Astrocyte of the spinal cord (primary cell): ENCODE measurements at places on chromosomes 12 and 14.

DNA sequence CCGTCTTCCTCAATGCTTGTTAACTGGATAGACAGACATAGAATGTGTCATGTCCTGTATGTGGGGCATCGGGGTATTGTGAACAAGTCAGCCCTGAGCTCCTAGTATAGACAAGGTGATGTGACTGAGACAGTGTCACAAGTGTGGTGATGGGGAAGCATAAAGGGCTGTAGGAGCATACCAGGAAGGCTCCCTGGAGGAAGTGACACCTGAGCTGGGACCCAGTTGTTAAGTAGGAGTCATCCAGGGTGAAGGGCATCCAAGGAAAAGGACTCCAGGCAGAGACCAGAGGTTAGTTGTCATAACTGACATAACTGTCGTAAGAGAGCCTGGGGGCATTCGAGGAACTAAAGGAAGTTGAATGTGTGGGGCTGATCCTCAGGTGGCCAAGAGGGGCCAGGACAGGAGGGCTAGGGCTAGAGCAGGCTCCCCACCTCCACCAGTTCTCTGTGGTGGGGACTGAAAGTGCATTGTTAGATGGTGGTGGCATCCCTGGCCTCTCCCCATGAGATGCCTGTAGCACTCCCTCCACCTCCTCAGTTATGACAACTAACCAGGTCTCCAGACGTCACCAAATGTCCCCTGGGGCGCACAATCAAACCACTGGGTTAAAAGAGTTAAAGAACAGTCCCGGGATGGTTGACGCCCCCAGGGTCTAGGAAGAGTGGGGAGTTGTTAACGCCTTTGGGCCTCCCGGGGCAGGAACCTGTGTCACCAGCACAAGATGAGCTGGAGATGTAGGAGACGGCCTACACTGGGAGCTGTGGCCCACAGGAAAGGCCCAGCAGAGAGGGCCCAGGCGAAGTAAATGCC, 2.4 kb downstream of the FICD start:
- no peak for DNase-seq

DNA sequence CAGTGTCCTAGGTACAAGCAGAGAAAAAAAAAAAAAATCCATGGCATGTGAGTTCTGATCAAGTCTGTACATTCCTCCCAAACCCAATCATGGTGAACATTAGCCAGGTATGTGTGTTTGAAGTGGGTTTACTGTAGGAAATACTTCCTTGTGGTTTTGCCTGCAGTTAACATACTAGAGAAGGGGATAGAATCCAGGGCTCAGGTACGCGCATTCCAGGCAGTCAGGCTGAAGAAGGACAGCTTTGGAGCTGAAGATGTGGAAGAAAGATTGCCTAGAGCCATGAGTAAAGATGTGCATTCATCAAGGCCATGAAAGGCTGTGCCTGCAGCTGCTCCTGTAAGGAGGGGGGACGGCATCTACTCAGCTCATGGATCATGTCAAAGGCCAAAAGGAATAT, 88.2 kb upstream of the NTF3 start:
- DNase-seq = no peak

- no peak for DNase-seq
These were observed 216 bp downstream of the IKBIP start for GRCh38 chr12:98644433-98644711.

DNA sequence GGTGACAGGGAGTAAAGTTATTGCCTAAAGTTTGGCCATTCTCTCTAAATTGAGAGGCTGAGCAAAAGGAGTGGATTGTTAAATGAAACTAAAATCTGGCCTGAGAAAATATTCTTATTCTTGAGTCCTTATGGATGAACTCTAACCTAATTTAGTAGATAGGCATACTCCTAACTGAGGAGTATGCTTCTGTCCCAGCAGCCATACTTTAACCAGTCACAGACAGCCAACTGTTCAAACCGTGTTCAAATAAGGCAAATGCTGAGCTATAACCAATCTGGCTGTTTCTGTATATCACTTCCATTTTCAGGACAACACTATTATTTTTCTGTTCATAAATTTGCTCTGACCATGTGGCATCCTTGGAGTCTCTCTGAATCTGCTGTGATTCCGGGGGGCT, 75.9 kb upstream of the RERGL start:
- no peak for DNase-seq

DNA sequence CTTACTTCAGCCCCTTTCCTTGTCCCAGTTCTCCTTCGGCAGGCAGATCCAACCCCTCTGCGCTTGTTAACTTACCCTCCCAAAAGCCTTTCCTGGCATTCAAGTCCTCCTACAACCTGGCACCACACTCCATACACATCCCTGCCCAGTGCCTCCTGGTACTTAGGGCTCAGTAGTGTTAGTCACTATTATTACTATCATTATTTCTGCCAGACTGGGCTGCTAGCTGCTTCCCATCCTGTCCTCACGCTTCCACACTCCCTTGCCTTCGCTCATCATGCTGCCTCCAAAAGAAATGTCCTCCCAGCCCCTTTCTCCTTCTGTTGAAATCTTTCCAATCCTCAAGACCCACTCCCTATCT, 1.6 kb upstream of the HDAC7 start:
- no peak for DNase-seq

DNA sequence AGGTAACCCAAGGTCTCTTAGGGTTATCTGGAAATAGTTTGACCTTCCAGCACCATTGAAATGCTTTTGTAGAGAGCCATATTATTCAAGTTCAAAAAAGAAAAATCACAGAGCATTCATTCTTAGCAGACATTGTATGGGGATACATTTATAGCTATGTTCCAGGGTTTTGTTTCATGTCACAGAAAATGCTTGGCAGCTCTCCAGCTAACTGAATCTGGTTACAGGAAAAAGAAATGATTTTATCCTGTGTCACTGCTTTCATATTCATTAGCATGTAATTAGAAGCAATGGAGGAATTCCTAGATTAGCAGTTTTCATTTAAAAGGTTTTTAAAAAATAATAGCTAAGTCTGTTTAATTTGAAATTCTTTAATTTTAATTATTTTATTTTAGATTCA, 78.9 kb downstream of the SNAPC1 start:
- peak; percentile 12 for DNase-seq

DNA sequence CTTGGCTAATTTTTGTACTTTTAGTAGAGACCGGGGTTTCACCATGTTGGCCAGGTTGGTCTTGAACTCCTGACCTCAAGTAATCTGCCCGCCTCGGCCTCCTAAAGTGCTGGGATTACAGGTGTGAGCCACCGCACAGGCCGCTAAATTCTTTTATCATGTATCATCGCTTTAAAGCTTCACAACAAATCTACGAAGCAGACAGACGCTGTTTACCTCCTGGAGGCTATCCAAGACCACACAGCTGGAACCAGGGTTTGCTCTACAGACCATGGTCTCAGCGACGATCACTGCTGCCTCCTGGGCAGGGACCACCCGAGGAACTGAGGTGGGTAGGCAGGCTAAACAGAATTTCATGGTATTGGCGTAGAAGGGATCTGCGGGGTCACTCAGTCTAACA, 27.2 kb downstream of the KRT80 start:
- no peak for DNase-seq

- no peak for DNase-seq
These were observed 857.8 kb downstream of the C12orf50 start for GRCh38 chr12:87171356-87171755.

DNA sequence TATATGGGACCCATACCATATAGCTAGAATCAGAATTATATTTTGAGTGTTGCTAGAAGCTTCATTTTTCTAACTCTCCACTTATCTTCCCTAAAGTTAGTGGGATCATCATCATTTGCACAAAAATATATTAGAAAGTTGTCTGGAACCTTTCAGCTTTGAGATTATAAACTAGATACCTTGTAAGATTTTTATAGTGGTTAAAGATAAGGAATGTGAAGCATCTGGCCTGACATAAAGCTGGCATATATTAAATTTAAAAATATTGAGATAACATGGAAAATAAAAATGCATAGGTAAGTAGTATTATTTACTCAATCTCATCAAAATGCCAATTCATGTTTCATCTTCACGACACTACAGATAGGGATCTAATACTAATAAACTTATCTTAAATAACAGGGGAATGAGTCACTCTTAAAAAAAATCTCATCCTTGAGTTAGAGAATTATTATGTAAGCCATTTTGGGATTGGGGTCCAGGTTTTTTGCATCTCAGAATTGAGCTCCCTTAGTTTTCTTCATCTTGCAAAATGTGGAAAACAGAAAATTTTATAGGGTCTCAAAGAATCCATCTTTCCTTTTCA, 318.5 kb downstream of the KCNC2 start:
- no peak for DNase-seq

- no peak for DNase-seq
These were observed 365 bp downstream of the CCDC59 start for GRCh38 chr12:82357845-82358199.

GRCh38 chr12:7374423-7375144, 69.4 kb downstream of the CD163L1 start:
- peak; percentile 8 for DNase-seq

GRCh38 chr12:50564948-50565297, 60.1 kb downstream of the DIP2B start:
- DNase-seq = no peak

DNA sequence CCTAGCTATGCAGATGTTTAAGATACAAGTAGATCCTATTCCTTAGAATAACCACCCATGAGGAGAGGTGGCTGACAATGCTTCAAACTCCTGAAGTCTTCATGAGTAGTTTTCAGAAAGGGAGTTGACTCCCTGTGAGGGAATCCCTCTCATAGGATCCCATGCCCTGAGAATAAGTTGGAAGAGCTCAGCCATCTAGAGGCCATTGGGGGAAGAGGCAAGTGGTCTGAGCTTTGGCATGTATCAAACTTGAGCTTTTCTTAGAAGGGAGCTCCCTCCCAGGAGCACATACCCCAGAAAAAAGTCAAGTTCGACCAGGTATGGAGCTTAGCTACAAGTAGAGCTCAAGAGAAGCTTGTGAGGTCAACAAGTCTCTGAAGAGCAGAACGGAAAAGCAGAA, 165.7 kb upstream of the RBM19 start:
- DNase-seq = no peak

- DNase-seq = no peak
These were observed 379.1 kb downstream of the SEC23A start for GRCh38 chr14:38723959-38724358.

- no peak for DNase-seq
These were observed 5.5 kb downstream of the PLEKHG6 start for GRCh38 chr12:6315704-6316597.

DNA sequence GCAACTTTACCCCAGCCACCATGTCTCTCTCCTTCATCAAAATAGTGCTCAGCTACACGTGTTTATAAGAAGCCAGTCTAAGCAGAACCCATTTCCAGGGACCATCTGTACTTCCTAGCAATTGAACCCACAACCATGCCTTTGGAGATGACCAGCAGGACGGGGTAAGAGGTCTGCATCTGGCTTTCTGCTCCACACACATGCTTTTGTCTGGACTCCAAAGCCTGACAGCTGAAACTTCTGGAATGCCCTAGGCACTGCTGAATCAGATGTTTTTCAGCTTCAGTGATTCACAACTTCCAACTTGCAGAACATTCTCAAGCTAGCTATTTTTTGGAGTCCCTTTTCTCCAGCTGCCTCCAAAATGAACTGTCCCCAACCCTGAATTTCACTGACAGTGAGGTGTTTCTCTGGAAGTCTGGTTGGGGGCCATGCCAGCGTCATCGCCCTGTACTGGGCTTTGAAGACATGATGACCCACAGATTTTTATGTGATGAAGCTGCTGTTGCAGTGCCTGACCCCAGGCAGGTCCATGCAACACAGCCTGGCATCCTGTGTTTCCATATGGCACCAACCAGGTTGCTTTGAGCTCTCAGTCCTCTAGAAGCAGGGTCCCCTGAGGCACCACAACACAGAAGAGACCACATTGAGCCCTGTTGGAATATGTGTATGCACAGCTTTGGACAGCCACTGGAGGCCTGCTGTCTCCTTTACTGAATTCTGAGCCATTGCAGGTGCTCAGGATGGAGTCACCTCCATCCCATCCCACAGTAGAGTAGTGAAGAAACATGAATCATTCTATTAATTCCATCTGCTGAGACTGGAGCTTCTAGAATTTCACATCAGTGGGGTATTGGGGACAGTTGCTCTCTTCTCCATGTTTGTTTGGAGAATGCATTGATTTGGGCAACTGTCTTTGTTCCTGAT, 80.2 kb downstream of the NUAK1 start:
- DNase-seq = peak; percentile 43

DNA sequence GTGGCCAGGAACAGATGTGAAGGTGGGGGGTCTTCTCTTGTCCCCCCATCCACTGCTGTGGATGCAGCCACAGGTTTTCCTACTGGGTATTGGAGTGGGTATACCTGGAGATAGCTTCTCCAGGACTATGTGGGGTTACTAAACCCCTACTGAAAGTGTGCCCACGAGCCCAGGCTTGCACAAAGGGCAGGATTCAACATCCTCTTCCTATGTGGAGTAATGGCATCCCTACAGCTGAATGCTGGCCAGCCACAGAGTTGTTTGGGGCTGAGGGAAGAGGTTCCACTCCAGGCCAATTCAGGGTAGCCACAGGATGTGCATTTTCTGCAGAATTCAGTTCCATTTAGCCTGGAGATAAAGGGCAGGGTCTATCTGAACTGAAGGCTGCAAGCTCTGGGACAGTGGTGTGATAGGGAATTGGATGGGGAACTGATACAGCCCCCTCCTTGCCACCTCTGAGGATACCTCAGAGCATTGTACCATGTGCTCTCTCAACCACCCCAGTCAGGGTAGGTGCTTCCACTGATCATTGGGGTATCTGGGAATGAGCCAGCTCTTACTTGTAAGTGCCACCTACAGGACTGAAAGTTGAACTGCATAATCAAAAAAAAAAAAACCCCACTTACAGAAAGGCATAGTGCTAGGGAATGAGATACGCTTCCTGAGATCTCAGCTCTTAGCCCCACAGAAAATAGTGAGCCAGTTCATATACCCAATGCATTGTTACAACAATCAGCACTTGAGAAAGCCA, 187.1 kb downstream of the KITLG start:
- peak; percentile 43 for DNase-seq

DNA sequence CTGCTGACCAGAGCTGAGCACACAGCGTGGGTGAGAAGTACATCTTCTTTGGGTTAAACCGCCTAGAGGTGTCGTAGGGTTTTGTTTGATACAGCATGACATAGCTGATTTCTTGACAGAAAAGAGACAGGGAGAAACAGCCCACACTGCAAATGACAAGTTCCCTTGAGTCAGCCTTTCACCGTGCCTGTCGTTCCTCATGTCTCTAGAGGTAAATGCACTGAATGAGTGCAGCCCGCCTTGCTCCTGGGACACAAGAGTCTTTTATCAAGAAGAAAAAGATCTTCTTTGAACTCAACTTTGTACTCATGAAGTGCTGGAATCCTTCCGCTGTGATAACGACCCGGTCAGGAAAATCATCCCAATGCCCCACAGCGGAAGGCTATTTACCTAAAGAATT, 77.6 kb downstream of the TMEM132D start:
- DNase-seq = no peak

DNA sequence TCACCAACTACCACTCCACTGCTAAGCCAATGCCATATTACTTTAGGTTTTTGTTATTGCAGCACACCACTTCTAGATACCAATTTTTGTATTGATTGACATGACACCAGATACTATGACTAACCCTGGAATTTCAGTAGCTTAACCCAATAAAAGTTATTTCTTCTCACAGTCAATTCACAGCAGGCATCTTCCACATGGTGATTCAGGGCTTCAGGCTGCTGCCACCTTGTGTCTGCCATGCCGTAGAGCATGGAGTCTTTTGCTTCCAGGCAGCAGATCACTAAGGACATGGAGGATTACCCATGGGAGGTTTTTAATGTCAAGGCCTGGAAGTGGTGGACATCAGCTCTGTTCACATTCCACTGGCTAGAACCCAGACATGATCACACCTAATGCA, 56.4 kb upstream of the LTA4H start:
- DNase-seq = no peak

GRCh38 chr12:31853520-31853919, 105.7 kb upstream of the RESF1 start:
- no peak for DNase-seq
